Aorta (tissue), 5 donors: ENCODE measurements at places on chromosomes 12 and 14. TPM values are rescaled to one million over a fixed set of nuclear protein-coding genes. Genes with fewer than 3 reads are reported as not detected.

The HELB gene
- 9.9 TPM for total RNA-seq

The LRRIQ1 gene
- total RNA-seq, result 0.19 TPM

The ADAM20 gene
- total RNA-seq, result 3.8 TPM

GRCh38 chr12:67939611-67940010 lies 49.6 kb upstream of the IFNG-AS1 start:
- DNase-seq, result no peak
- H3K27me3 ChIP-seq, result no peaks in the 10 kb centered on the region
- H3K36me3 ChIP-seq, result no peaks in the 10 kb centered on the region
- H3K27ac ChIP-seq, result no peak overlapping the region
- H3K4me3 ChIP-seq, result no peak overlapping the region
- no peaks in the 10 kb centered on the region for H3K4me1 ChIP-seq

The IL26 gene
- total RNA-seq, result not detected

The SLC17A8 gene
- not detected for total RNA-seq

DNA sequence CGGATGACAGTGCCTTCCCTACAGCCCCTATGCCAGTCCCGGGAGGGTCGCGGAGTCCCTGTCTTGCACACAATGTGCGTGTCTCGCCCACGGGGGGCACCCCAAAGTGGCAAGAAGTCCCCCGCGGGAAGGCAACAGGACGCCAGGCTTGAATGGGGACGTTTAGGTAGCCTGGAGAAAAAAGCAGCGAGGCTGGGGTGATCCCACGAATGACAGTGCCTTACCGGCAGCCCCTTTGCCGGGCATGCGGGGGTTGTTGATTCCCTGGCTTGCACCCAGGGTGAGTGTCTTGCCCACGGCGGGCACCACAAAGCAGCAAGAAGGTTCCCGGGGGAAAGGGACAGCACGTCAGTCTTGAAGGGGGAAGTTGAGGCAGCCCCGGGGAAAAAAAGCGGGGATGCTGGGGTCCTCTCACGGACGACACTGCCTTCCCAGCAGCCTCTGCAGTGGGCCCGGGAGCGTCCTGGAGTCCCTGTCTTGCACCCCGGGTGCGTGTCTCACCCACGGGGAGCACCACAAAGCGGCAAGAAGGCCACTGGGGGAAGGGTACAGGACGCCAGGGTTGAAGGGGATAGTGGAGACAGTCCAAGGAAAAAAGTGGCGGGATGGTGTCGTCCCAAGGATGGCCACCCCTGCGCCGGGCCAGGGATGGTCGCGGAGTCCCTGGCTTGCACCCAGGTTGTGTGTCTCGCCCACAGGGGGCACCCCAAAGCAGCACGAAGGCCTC lies 156.8 kb upstream of the ALG10B start:
- H3K4me3 ChIP-seq, result no peak overlapping the region
- no peaks in the 10 kb centered on the region for H3K27me3 ChIP-seq
- H3K36me3 ChIP-seq, result no peaks in the 10 kb centered on the region
- H3K4me1 ChIP-seq, result no peaks in the 10 kb centered on the region
- peak; percentile 46 for DNase-seq
- H3K27ac ChIP-seq, result no peak overlapping the region

The SLC6A13 gene
- total RNA-seq, result not detected

DNA sequence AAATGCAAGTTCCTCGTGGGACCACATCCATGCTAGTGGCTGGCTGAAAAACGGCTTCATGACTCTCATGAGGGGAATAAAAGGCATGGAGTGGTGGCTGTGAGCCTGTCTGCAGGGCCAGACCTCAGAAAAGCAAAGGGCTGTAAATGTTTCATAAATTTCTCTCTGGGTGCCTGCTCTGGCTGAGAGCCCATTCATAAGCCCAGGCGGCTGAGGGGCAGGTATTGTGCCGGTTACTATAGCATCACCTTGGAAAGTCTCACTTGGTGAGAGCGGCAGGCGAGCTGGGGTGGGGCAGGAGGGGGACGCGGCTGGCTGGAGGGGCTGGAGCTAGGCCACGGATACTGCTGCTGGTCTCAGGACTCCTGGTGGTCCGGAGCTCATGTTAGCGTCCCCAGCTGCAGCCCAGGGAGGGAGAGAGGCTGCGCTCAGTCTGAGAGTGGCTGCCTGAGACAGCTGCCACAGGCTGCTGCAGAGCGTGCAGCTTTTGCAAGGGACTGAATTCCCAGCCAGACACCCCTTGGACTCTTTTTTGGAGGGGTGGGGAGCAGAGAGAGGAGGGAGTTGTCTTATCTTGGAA lies at the start of gene SLC17A8:
SLC17A8 (plus strand) TSS at position 431 of the 580 bp plus-strand sequence. CDS start 318 bp downstream, outside the sequence.
- H3K4me1 ChIP-seq, result no peaks in the 10 kb centered on the region
- no peak within 1 kb of the TSS for H3K4me3 ChIP-seq
- no peaks in the 10 kb centered on the region for H3K27me3 ChIP-seq
- no peak within 1 kb of the TSS for H3K27ac ChIP-seq

GRCh38 chr12:12533238-12533829 lies 29.3 kb downstream of the DUSP16 start:
- no peak overlapping the region for H3K4me3 ChIP-seq
- no peaks in the 10 kb centered on the region for H3K36me3 ChIP-seq
- no peak for DNase-seq
- H3K4me1 ChIP-seq, result no peaks in the 10 kb centered on the region

- H3K36me3 ChIP-seq, result peaks cover 6% of the 10 kb centered on the region
- no peaks in the 10 kb centered on the region for H3K4me1 ChIP-seq
- H3K4me3 ChIP-seq, result no peak overlapping the region
- H3K27ac ChIP-seq, result peak overlapping the region; percentile 3
- no peaks in the 10 kb centered on the region for H3K27me3 ChIP-seq
- DNase-seq, result no peak
These were observed 61.9 kb downstream of the ESR2 start for GRCh38 chr14:64232095-64232838.

The PLEKHD1 gene
- total RNA-seq, result 0.26 TPM

The SLC7A8 gene
- total RNA-seq, result 31.4 TPM

DNA sequence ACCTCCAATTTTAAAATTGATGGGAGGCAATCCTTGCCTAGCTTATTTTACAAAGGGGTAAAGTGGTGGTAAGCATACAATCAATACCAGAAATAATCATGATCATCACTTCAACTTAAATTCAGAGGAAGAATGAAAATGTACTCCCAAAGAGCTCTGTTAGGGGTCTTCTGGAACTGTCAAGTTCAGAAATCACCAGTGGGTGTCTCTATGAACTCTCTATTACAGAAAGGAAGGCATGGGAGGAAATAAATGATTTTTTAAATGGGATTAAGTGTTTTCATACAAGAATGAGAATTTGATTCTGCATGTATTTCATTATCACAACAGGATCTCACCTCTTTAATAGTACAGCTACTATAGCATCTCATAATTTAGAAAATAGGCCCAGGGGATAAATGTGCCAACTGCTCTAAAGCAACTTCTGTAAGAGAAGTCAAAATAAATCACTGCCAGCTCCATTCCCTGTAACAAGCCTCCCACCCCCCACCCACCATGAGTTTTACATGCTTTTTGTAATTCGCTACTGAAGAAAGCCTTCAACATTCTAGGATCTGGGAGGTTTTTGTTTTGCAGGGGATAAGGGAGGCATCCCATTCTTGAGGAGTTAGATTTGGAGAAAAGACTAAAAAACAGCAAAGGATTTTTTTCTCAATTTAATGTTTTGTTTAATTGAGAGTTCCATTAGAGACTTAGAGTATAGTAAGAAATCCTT lies 9.7 kb downstream of the DCP1B start:
- no peak overlapping the region for H3K4me3 ChIP-seq
- H3K4me1 ChIP-seq, result no peaks in the 10 kb centered on the region

DNA sequence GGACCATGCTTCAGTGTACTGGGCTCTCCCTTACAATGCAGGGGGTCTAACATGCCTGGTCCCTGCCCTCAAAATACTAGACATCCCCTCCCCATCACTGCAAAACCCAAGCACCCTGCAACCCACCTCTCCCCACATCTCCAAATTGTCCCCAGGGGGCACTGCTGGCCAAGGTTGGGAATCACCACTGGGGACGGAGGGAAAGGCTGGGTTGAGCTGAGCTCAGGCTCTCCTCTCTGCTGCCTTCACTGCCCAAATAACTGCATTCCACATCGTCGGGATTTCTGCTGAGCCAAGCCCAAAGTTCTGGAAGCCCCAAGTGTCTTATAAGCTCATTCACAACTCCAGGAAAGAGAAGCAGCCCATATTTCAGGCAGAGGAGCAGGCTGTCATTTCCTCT lies 69.6 kb downstream of the NT5DC3 start:
- no peak for DNase-seq
- H3K4me3 ChIP-seq, result no peak overlapping the region
- no peak overlapping the region for H3K27ac ChIP-seq
- no peaks in the 10 kb centered on the region for H3K27me3 ChIP-seq

GRCh38 chr12:2168808-2169207 lies 116.0 kb downstream of the CACNA1C start:
- H3K4me1 ChIP-seq, result peaks cover 25% of the 10 kb centered on the region
- H3K36me3 ChIP-seq, result no peaks in the 10 kb centered on the region
- no peak for DNase-seq
- no peak overlapping the region for H3K27ac ChIP-seq

The TMEM253 gene
- total RNA-seq, result not detected

DNA sequence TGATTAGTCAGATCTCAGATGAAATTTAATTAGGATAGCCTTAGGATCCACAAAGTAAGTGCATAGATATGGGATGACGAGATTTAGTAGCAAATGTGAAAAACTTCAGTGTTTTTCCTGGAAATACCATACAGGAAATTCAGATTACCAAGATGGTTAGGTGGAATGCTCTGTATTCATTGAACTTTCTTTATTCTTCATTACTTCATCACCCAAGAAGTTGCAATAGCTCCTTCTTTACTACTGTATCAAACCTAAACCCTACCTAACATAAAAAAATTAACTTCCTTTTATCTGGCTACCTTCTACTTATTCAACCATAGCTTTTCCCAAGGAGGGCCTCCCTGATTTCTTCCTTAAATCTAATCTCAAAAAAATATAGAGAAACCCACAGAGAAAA lies 100.4 kb downstream of the TTC6 start:
- no peaks in the 10 kb centered on the region for H3K27me3 ChIP-seq
- H3K27ac ChIP-seq, result no peak overlapping the region
- H3K4me1 ChIP-seq, result no peaks in the 10 kb centered on the region
- DNase-seq, result no peak
- H3K36me3 ChIP-seq, result no peaks in the 10 kb centered on the region

DNA sequence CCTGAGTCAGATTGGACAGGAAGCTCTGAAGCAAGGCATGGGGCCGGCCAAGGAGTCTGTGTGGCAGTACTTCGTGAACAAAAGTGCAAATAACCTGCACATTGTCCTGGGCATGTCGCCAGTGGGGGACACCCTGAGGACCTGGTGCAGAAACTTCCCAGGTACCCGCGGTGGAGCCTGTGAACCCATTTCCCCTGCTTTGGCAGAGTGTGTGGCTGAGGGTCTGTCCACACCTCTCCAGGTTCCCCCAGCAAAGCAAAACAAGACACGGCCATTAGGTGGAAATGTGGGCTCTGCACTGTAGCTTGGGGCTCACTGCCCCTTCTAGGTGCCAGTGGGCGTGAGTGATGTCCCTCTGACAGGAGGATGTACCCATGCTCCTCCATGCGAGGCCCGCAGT lies 79.4 kb downstream of the CCDC92 start:
- H3K27me3 ChIP-seq, result no peaks in the 10 kb centered on the region
- no peak overlapping the region for H3K4me3 ChIP-seq
- no peaks in the 10 kb centered on the region for H3K36me3 ChIP-seq
- H3K27ac ChIP-seq, result no peak overlapping the region

- no peaks in the 10 kb centered on the region for H3K4me1 ChIP-seq
- H3K27ac ChIP-seq, result no peak overlapping the region
- no peak for DNase-seq
These were observed 14.9 kb downstream of the C2CD5 start for GRCh38 chr12:22529281-22530060.

DNA sequence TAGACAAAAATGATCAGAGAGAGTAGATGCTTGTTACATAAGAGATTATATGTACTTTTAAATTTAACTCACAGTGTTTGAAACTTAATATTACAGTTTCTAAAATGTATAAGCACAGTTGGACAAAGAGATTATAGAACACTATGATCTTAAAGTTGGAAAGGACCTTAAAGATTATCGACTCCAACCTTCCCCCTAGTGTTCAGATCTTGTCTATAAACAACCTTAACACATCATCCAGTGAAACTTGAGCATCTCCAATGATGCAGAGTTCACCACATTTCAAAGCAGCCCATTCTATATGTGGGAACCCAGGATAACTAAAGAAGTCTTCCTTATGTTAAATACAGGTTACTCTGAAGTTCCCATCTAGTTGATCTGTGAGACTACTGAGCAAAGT lies 480.8 kb downstream of the RMST start:
- DNase-seq, result no peak
- no peaks in the 10 kb centered on the region for H3K4me1 ChIP-seq
- H3K4me3 ChIP-seq, result no peak overlapping the region
- H3K27me3 ChIP-seq, result no peaks in the 10 kb centered on the region
- H3K36me3 ChIP-seq, result no peaks in the 10 kb centered on the region

The HOXC5 gene
- total RNA-seq, result 3.9 TPM

The ENDOU gene
- 1.7 TPM for total RNA-seq

- no peak overlapping the region for H3K27ac ChIP-seq
- no peak for DNase-seq
- no peaks in the 10 kb centered on the region for H3K36me3 ChIP-seq
These were observed 91.7 kb downstream of the GALC start for GRCh38 chr14:87901236-87901635.

- H3K27ac ChIP-seq, result no peak overlapping the region
- H3K4me1 ChIP-seq, result no peaks in the 10 kb centered on the region
- no peak for DNase-seq
- no peaks in the 10 kb centered on the region for H3K36me3 ChIP-seq
These were observed 347.2 kb downstream of the MED13L start for GRCh38 chr12:115930336-115930735.

The TDRD9 gene
- 2.7 TPM for total RNA-seq

- H3K36me3 ChIP-seq, result no peaks in the 10 kb centered on the region
- no peak overlapping the region for H3K27ac ChIP-seq
- no peak for DNase-seq
These were observed 15.5 kb downstream of the UBC start for GRCh38 chr12:124898923-124899294.

DNA sequence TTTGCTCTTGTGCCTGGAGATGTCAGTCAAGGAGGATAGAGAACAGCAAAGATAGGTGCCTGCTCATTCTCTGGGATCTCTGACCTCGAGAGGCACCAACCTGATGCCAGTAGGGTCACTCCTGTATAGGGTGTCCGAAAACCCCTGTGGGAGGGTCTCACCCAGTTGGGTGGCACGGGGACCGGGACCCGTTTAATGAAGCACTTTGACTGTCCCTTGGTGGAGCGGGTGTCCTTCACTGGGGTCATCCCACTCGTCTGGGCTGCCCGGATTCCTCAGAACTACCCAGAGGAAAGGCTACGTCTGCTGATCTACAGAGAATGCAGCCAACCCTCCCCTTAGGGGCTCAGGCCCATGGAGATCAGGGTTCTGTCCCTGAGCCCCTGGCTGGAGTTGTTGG lies 157.6 kb downstream of the CAPZA3 start:
- no peaks in the 10 kb centered on the region for H3K4me1 ChIP-seq
- H3K27ac ChIP-seq, result no peak overlapping the region
- H3K4me3 ChIP-seq, result no peak overlapping the region

GRCh38 chr12:8831116-8831515 lies 8.7 kb downstream of the A2ML1 start:
- H3K4me3 ChIP-seq, result no peak overlapping the region
- no peak overlapping the region for H3K27ac ChIP-seq
- no peaks in the 10 kb centered on the region for H3K4me1 ChIP-seq
- no peaks in the 10 kb centered on the region for H3K27me3 ChIP-seq
- no peak for DNase-seq

GRCh38 chr14:93967637-93968250 lies 8.6 kb downstream of the ASB2 start:
- H3K36me3 ChIP-seq, result peaks cover 5% of the 10 kb centered on the region
- no peak for DNase-seq
- H3K27ac ChIP-seq, result peak overlapping the region; percentile 62
- H3K4me3 ChIP-seq, result no peak overlapping the region
- peaks cover 3% of the 10 kb centered on the region for H3K4me1 ChIP-seq

GRCh38 chr12:3718100-3718499 lies 34.8 kb downstream of the CRACR2A start:
- no peak overlapping the region for H3K4me3 ChIP-seq
- H3K4me1 ChIP-seq, result no peaks in the 10 kb centered on the region
- no peak for DNase-seq
- H3K36me3 ChIP-seq, result no peaks in the 10 kb centered on the region
- no peaks in the 10 kb centered on the region for H3K27me3 ChIP-seq
